DND-41 (cell line): ENCODE measurements at places on chromosomes 5 and 9.

DNA sequence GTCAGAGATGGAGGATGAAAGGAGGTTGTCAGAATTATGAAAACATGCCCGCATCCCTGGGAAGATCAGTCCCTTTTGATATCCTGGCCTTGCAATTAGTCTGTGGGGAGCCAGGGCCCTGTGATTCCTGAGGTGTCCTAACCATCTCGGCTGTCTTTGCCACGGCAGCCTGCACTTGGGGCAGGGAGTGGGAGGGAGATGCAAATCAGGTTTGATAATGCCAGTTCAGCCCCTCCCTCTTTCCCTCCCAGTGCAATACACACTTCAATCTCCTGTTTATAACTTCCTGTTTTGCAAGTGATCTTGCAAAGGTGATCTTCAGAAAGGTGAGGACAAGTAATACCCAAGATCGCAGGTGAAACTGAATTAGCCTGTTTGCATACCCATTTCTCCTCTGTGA, 114.0 kb upstream of the ALDH1B1 start:
- DNase-seq, result no peak

GRCh38 chr9:19699756-19700155, 89.1 kb downstream of the SLC24A2 start:
- DNase-seq, result no peak

GRCh38 chr9:128002959-128003358, 22.2 kb upstream of the EEIG1 start:
- no peak for DNase-seq

GRCh38 chr5:164504141-164504772, 998.8 kb downstream of the MAT2B start:
- DNase-seq, result peak; percentile 31

- DNase-seq, result no peak
Observed at GRCh38 chr5:173029499-173029921, 26.6 kb upstream of the CREBRF start.

- DNase-seq, result no peak
Observed at GRCh38 chr9:114861922-114862605, 56.2 kb upstream of the TNFSF15 start.
